ENCODE measurements at places on chromosomes 1 and 21.

DNA sequence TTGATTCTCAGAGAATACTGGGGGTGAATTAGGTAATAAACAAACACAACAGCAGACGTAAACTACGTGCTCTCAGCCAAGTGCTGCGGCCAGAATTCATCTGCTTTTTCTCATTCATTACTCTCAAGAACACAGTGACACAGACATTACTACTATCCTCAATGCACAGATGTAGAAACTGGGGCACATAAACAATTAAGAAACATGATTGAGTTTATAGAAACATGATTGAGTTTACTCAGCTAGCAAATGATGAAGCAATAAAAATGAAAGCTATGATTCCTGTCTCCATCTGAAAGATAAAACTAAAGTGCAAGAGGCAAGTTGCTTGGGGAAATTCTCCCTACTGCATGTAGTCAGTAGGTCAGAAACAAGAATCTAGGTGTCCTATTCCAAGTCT is 140.5 kb downstream of the IFI44 start:
- DNase-seq, result no peak

DNA sequence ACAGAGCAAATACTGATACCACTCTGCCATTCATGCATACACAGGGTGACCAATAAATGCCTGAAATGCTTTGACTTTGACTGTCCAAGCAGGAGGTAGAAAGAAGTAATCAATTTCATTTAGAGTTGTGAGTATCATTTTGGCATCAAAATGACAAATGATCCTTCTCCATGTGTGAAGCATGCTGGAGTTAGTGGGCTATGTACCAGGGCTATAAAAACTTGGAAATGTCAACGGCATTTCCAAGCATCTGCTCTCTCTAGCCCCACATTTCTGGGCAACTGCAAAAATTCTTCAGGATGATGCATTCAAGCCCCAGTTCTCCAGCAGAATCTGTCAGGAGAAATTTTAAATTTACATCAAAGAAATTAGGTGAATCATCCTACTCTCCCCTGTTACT is 208.4 kb upstream of the PTBP2 start:
- DNase-seq, result no peak

DNA sequence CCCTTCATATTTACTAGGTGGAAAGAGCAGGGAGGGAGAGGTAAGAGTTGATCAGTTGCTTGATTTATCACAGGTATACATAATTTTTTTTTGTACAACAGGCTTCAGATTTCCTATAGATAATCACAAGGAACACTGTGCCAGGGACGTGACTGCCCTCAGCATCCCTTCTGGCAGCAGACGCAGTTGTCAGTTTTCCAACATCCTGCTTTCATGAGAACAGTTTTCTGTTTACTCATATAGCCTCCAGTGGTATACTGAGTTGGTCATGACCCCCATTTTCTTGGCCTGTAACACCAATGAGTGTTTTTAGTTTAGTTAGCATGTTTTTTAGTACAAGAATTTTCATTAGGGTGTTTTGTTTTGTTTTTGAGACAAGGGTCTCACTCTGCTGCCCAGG is 37.9 kb upstream of the PTPRF start:
- no peak for DNase-seq

DNA sequence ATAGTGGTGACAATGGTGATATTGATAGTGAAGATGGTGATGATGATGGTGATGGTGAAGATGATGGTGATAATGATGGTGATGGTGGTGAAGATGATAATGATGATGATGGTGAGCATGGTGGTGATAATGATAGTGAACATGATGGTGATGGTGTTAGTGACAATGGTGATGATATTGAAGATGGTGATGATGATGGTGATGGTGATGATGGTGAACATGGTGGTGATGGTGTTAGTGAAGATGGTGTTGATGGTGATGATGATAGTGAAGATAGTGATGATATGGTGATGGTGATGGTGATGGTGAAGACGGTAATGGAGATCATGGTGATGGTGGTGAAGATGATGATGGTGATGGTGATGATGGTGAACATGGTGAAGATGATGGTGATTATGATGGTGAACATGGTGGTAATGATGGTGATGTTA is 259.2 kb downstream of the MATN1 start:
- DNase-seq, result no peak

DNA sequence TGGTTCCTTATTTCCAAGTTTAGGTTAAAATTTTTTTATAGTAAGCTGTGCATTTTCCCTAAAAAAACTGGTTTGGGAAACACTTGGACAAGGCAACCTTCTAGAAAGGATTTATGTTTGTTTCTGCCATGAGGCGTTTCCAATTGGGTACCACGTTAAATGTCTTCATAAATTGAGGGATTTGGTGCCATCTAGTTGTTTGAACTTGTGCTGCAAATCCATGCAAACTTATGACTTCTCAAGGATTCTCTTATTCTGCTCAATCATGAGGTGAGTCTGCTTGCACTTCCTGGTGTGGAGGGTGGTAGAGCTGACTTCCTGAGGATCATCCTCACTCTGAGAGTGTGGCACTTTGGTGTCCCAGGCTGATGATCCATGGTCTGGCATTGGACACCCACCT is 123.3 kb downstream of the PCNX2 start:
- DNase-seq, result no peak

DNA sequence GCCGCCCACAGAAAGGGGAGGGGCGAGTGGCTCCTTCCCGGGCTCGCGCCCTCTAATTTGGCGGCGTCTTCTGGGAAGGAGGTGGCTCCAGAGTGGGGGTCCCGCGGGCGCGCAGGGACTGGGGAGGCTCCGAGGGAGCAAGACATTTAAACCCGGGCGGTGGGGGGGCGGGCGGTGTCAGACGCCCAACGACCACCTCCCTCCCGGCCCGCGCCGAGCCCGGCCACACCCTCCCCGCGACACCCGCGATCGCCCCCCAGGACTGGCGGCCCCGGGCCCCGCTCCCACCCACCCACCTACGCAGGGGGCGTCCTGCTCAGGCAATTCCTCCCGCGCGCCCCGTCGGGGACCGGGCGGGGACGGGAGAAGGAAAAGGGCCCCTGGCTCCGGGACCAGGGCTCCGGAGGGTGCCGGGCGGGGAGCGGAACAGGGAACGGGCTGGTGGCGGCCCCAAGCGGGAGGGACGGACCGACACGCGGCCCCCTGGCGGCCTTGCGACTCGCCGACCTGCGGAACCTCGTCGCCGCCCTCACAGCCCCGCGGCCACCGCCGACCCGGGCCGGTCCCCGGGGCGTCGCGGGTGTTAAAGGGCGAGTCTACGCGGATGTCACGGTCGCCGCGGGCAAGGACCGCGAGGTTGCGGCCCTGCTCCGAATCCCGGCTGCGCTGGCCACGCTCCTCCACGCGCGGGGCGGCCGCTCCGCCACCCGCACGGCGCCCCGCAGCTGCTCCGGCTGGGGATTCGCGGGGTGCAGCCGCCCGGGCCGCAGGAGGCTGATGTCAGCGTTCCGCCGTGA is 94.0 kb upstream of the FMN2 start:
- no peak for DNase-seq

GRCh38 chr1:33371334-33371733 is 50.4 kb upstream of the A3GALT2 start:
- DNase-seq, result no peak

DNA sequence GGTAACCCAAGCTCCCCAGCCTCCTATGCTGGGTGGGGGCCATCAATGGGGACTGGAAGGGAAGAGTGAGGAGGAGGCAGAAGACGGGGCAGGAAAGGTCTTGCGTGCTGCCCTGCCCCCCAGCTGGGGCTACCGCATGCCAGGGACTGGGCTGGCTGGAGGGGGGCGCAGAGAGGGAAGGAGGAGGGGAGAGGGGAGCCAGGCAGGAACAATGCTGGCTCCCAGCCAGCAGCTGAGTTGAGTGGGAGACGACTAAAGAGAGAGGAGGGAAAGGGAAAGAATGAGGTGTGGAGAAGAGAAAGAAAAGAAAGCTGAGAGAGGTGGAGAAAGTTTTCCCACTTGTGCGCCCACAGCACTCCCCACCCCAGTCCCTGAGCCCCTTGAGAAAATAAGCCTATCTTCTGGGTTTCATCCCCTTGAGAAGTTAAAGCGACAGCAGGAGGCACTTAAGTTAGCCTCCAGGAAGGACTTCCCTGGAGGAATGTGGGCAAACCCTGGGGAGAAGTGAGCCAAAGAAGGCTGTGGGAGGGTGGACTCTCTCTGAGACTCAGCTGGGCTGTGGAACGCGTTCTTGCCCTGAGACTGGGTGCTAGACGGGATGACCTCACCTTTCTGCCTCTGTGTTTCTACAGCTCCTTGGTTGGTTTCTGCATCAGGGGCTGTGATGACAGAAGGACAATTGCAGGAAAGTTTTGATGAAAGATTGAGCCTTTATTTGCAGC is 12.9 kb upstream of the NES start:
- no peak for DNase-seq

DNA sequence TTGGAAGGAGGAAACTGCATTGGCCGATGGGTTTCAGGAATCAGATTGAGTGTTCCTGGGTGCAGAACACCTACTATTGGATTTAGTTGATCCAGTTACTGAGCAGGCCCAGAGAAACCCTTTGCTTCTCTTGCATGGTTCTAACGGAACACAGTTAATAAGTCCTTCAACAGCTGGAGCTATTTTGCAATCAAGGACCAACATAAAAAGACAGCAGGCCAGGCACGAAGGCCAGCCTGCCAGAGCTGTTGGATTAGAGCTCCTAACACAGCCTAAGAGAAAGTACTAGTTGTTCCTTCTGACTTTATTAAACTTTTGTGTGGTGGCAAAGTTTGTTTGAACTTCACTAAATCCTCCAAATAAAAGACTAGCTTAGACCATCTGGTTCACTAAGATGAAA is 148.0 kb upstream of the LMO4 start:
- DNase-seq, result no peak

- no peak for DNase-seq
Observed at GRCh38 chr1:59556802-59557548, 257.8 kb upstream of the HOOK1 start.

DNA sequence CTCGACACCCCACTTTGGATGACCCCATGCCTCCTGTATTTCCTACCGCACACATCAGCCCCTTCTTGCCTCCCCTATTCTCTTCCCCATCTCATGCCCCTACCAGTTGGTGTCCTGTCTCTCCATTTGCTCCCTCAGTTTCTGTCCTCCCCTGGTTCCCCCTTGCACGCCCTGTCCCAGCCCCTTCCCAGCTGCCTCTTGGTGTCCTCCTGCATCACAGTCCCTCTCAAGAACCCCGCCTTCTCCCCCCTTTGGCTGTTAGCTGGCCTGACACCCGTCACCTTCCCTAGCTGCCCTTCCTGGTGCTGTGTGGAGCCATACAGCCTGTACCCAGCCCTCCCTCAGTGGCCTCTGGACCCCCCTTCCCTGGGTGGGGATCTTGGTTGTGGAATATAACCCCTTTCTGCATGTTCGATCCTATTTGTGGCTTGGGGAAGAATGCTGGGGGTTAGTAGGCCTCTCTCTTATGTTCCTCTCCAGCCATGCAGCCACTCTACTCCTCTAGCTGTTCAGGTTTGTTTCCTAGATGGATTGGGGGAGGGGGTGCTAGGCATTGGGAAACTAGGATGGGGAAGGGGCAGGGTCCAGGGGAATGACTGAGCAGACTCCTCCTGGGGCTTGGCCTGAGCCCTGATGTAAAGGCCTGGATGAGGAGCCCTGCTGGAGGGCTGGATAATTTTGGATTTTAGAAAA is 41.4 kb upstream of the NFASC start:
- DNase-seq, result no peak

- DNase-seq, result no peak
Observed at GRCh38 chr1:27961646-27962221, 2.0 kb downstream of the XKR8 start.

Data from activated CD8-positive, alpha-beta memory T cell treated with anti-CD3 and anti-CD28 coated beads for 24 hours (primary cell).